SK-N-MC (cell line): ENCODE measurements at places on chromosomes 13 and 19.

- no peak for DNase-seq
Observed at GRCh38 chr13:28318496-28318895, 176.4 kb downstream of the FLT1 start.

GRCh38 chr13:78376033-78376432, 227.3 kb downstream of the POU4F1 start:
- no peak for DNase-seq

DNA sequence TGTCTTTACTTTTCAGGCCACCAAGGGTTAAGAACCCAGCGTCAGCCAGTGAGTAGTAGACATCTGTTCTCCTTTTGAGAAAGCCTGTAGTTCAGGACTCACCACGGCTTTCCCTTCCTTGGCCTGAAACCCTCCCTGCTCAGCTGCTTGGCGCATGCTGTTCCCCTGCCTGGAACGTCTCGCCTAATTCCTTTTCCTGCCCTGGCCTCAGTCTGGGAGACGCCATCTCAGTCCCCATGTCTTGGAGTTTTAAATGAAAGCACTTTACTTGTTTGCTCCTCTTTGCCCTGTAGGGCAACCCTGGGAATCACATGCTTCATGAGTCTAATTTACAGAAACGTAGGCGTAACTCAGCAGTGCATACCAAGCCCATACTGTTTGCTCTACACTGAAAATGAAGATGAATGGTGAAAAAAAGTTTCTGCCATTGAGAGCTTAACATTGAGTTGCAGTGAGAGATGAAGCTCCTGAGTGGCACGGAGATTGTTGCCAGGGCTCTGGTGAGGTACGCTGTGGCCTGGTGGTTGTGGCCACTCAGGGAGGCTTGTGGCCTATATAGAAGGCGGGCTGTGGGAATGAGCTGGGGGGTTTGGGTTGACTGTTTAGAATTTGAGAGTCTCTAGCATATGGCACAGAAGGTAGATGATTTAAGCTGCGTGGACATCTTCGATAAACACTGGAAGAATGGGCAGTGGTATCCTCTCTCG, 52.8 kb downstream of the GATAD2A start:
- DNase-seq: no peak

GRCh38 chr19:3499738-3500428, 591 bp downstream of the DOHH start:
- DNase-seq: no peak
